Endothelial cell of umbilical vein (primary cell): ENCODE measurements at places on chromosomes 13 and 19. TPM values are rescaled to one million over a fixed set of nuclear protein-coding genes. Genes with fewer than 3 reads are reported as not detected.
A peak's percentile ranks its signal among the peaks of the same experiment; 100 is the strongest.

GRCh38 chr13:36207672-36208071, 6.7 kb downstream of the SOHLH2 start:
- no peaks in the 10 kb centered on the region for H3K36me3 ChIP-seq
- no peaks in the 10 kb centered on the region for H3K4me1 ChIP-seq
- no peak for DNase-seq
- H3K27ac ChIP-seq = no peak overlapping the region
- H3K27me3 ChIP-seq = no peaks in the 10 kb centered on the region

- peak; percentile 12 for DNase-seq
- no peaks in the 10 kb centered on the region for H3K36me3 ChIP-seq
- H3K4me3 ChIP-seq = no peak overlapping the region
- peaks cover 7% of the 10 kb centered on the region for H3K27me3 ChIP-seq
- no peaks in the 10 kb centered on the region for H3K4me1 ChIP-seq
These were observed 1.2 kb upstream of the SLAIN1 start for GRCh38 chr13:77696006-77696878.

DNA sequence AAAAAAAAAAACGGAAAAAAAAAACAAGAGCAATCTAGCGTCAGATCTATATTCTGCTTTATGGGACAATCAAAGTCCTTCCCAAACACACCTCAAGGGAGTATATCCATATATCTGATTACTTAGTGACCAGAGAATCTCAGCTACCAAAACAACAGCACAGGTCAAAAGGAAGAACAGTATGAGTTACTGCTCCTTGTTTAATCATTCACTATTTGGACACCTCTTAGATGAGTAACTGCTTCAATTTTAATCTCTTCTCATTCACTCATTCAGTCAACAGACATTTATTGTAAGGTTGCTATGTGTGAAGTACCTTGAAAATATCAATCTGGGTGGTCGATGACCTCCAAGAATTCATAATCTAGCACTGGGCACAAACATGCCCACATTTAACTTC, 193.2 kb downstream of the IRS2 start:
- no peak for DNase-seq
- no peak overlapping the region for H3K27ac ChIP-seq
- H3K36me3 ChIP-seq = no peaks in the 10 kb centered on the region
- H3K4me1 ChIP-seq = no peaks in the 10 kb centered on the region

DNA sequence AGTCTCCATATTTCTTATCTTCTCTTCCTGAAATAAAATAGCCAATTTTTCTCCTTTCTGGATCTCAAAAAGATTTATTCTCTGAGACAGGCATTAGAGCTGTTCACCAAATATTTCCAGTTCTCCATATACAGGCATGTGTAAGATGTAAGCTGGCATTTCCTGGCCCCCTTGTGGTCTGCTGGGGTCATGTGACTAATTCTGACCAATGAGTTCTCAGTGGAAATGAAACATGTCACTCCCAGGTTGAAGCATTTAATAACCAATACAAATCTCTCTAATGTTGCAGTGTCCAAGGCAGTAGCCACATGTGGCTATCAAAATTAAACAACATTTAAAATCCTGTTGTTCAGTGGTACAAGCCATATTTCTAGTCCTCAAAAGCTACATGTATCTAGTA, 14.8 kb upstream of the CACNA1A start:
- H3K27ac ChIP-seq = no peak overlapping the region
- no peaks in the 10 kb centered on the region for H3K36me3 ChIP-seq
- H3K4me1 ChIP-seq = no peaks in the 10 kb centered on the region
- H3K4me3 ChIP-seq = no peak overlapping the region

Gene NAXD
- 40.4 and 42.9 TPM in 2 replicates for polyA plus RNA-seq

DNA sequence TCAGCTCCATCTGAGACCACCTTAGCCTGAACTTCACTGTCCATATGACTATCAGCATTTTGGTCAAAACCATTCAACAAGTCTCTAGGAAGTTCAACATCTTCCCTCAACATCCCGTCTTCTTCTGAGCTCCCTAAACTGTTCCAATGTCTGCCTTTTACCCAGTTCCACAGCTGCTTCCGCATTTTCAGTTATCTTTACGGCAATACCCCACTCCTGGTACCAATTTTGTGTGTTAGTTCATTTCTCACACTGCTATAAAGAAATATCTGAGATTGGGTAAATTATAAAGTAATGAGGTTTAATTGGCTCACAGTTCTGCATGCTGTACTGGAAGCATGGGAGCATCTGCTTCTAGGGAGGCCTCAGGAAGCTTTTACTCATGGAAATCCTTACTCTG, 771.2 kb downstream of the SLITRK6 start:
- H3K27me3 ChIP-seq = no peaks in the 10 kb centered on the region
- no peak for DNase-seq
- no peak overlapping the region for H3K4me3 ChIP-seq
- no peaks in the 10 kb centered on the region for H3K4me1 ChIP-seq
- no peak overlapping the region for H3K27ac ChIP-seq

GRCh38 chr19:43572171-43572588, 3.1 kb downstream of the XRCC1 start:
- no peaks in the 10 kb centered on the region for H3K36me3 ChIP-seq
- H3K4me3 ChIP-seq = no peak overlapping the region
- H3K4me1 ChIP-seq = peaks cover 7% of the 10 kb centered on the region
- H3K27me3 ChIP-seq = no peaks in the 10 kb centered on the region

- H3K4me1 ChIP-seq = no peaks in the 10 kb centered on the region
- H3K36me3 ChIP-seq = no peaks in the 10 kb centered on the region
- H3K27ac ChIP-seq = no peak overlapping the region
- no peak for DNase-seq
These were observed 7.8 kb upstream of the OLFM4 start for GRCh38 chr13:53020764-53021335.

- H3K36me3 ChIP-seq = peaks cover 3% of the 10 kb centered on the region
- no peaks in the 10 kb centered on the region for H3K27me3 ChIP-seq
- DNase-seq = no peak
- H3K4me3 ChIP-seq = no peak overlapping the region
- peaks cover 29% of the 10 kb centered on the region for H3K4me1 ChIP-seq
- H3K27ac ChIP-seq = no peak overlapping the region
These were observed 836 bp upstream of the VPS36 start for GRCh38 chr13:52451135-52451804.

GRCh38 chr13:34634448-34634847, 307.6 kb upstream of the NBEA start:
- H3K27me3 ChIP-seq = no peaks in the 10 kb centered on the region
- H3K27ac ChIP-seq = no peak overlapping the region
- no peaks in the 10 kb centered on the region for H3K36me3 ChIP-seq
- H3K4me3 ChIP-seq = no peak overlapping the region
